ENCODE measurements at places on chromosomes 2 and 18.
A peak's percentile ranks its signal among the peaks of the same experiment; 100 is the strongest.

GRCh38 chr2:144329472-144329871, 190.4 kb downstream of the ZEB2 start:
- DNase-seq: no peak

DNA sequence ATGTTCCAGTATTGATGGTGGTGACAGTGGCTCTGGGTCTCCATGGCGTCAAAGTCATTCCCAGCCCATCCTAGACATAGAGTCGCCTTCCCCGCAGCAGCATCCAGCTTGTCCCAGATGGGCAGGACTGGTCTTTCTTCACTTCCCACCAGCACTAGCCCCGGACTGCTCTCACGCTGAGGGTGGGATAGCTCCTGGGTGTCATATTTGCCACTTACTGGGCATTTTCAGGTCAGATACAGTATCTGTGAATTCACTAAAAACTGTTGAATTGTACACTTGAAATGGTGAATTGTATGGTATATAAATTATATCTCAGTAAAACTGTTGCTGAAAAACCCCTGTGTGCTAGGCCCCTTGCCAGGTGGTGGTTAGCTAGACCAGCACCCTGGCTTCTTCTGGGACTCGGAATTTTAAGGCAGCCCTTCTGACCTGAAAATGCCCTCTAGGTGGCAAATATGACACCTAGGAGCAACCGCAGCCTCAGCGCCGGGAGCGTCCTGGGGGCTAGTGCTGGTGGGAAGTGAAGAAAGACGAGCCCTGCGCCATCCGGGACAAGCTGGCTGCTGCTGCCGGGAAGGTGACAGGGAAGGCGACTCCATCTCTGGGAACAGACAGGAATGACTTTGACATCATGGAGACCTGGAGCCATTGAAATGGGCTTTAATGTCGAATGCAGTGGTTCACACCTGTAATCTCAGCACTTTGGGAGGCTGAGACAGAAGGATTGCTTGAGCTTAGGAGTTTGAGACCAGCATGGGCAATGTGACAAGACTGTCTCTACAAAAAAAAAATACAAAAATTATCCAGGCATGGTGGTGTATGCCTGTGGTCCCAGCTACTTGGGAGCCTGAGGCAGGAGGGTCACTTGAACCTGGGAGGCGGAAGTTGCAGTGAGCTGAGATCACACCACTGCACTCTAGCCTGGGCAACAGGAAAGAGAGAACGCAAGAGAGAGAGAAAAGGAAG, 56.2 kb downstream of the DDX1 start:
- no peak for DNase-seq

- no peak for DNase-seq
Observed at GRCh38 chr2:47516360-47517104, 113.6 kb downstream of the MSH2 start.

GRCh38 chr2:134108113-134108512, 145.8 kb upstream of the MGAT5 start:
- no peak for DNase-seq

DNA sequence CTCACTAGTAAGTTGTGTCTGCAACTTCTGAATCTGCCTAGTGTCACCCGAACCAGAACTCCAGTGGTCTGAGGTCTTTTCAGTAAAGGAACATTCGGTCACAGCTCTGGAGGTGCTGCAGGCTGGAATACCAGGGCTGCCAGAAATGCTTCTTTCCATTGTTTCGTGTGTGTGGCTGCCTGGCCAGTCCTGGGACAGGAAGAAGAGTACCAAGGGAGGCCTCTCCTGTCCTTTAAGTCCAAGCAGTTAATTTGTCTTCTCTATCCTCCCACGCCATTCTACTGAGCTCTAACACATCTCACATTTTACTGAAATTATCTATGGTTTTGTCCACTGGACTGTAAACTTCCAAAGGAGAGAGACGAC, 196.0 kb downstream of the LNPK start:
- DNase-seq: no peak

- no peak for DNase-seq
Observed at GRCh38 chr2:239876948-239877289, 148.2 kb downstream of the NDUFA10 start.

DNA sequence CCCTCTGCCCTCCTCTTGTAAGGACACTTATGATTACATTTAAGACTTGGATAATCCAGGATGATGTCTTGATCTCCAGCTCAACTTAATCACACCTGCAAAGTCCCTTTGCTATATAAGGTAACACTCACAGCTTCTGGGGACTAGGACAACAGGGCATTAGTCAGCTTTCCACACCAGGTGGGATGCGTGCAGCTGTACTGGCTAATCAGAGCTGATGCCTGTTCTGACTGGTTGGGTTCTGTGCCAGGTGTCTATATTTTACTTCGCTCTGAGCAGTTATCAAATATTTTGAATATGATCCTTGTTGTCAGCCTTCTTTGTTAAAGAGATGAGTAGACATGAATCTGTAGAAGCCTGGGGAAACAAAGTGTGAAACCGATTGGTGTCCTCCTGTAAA, 115.5 kb upstream of the ATP8B1 start:
- DNase-seq: no peak

GRCh38 chr2:191086706-191087105, 64.1 kb downstream of the STAT4 start:
- DNase-seq: no peak

DNA sequence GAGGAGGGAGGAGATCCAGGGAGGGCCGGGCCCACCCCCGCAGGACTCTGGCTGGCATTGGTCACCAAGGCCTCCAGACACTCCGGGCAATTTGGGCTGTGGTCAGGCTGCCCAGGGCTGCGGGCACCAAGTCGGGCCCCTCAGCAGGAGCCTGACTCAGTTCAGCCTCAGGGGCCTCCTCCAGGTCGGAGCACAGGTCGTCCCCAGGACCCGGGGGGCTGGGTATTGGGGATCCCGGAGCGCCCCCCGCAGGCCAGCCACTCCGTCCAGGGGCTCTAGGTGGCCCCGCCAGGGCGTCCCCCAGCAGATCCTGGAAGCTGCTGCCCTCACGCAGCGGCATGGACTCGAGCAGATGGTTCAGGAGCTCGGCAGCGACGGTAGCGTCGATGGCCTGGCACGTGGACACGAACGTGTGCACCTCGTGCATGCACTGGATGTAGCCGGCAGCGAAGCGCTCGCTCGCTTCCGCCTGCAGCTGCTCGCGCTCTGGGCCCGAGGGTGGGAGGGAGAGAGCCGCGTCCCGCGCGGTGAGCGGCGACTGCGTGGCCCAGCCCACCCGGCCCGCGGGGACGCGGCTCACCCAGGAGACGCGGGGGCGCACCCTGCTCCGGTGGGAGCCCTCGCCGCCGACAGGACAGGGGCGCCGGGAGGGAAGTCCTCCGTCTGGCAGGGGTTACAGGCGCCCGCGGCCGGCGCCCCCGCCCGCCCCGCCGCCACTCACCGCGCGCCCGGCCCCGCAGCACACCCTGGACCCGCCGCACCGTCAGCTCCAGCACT, 884 bp downstream of the HES6 start:
- no peak for DNase-seq

DNA sequence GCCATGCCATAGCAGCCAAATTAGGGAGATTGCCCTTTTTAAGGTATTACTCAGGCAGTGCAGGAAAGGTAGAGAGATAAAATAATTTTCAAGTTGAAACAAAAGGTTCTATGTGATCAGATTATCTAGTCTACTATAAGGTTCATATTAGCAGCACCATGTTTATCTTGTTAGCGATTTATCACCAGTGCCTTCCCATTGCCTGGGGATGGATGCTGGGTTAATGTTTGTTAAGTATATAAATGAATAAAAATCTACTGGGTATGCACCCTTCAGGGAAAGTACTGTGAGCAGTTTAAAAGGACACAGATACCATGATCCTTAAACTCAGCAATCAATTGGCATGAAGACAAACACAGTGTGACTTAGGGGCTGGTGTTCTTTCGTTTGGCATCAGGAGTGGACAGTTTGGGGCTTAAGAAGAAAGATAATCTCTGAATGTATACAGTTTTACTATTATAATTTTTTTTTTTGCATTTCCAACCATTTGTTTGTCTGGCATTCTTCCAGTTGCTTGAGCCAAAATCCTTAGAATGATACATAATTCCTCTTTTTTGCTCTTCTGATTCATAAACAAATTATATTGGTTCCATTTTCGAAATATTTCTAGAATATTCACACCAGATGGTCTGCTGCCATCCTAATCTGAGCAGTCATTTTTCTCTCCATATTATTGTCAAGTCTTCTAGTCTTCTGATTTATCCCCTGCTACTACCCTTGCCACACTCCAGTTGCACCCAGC, 512.8 kb upstream of the SLC8A1 start:
- DNase-seq: no peak

DNA sequence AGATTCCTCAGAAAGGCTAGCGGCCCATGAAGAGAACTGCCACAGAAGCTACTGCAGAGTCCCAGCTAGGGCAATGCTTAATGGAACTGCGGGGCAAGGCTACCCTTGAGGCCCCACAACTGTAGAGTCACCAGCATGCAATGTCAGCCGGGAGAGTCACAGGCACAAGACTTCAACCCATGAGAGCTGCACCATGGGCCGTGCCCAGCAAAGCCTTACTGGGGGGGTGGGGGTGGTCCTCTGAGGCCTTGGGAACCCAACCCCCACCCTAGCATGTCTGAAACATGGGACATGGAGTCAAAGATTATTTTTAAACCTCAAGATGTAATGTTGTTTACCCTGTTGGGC, 20.2 kb downstream of the DPP4 start:
- no peak for DNase-seq

- no peak for DNase-seq
Observed at GRCh38 chr2:104678181-104678580, 175.7 kb upstream of the POU3F3 start.

DNA sequence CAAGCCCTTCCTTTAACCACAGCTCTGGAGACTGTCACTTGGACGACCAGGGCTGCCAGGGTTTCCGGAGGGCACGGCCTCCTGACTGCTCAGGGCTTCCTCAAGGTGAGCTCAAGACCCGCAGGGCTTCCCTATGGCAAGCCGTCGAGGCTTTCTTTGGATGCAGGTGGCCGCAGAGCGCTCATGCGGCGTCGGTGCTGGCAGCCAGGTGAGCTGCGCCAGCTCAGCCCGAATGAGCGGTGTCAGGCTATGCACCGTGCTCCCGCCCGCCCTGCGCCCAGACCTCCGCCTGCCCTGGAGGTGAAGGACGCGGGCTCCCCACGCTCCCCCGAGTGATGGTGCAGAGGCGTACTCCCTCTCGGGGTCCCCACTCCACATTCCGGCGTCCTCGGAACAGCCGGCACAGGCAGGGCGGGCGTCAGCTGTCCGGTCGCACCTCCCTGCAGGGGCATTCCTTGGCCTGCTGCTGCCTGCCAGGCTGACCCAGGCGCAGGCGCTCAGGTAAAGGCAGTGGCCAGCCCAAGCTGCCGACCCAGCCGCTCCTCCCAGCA, 20.8 kb upstream of the TUBB6 start:
- peak; percentile 16 for DNase-seq

DNA sequence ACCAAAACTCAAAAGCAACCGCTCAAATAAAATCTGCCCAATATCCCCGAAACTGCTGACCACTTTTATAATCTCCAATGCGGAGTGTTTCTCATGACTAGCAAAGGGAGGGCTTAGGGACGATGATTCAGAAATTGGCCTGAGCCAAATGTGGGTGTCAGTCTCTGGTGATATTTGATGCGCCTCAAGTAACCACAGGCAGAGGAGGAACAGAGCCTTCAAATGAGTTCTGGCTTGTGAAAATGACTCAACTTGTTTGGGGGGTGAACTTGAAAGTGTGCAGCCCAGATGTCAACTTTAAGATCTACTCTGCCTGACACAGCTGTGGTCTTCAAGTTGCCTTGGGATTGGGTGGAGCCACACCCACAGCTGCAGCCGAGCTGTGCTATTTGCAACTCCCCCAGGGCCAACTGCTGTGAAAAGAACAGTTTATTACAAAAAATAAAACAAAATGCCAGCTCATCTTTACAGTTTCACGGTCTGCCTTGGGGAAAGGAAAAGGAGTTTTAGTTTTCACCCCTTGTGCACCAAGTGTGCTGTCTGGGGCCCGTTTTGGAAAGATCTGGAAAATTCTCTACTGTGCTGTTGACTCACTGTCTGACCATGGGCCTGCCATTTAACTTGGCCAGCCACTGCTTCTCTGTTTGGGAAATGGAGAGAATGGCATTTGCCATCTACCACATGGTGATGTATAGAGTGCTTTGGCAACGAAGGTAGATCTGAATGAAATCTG, 222.1 kb downstream of the MTX2 start:
- DNase-seq: peak; percentile 93

DNA sequence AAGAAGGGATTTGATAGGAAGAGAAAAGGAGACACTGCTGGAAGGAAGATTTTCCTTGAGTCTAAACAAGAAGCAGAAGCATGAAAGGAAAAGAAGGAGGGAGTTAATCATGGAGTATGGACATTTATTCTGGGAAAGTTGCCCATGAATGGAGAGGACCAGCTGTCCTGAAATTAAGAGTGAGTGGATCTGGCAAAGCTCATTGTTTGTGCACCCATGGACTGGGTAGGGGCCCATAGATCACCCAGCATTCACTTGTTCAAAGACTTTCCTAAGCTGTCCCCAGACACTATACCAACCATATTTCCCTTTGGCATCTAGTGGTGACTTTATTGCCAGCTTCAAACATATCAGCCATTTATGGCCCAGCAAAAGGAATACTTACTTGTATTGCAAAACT, 422.7 kb downstream of the FBXO15 start:
- DNase-seq: no peak

Data from choroid plexus epithelial cell (primary cell).